ENCODE measurements at places on chromosomes 11 and 22. TPM values are rescaled to one million over a fixed set of nuclear protein-coding genes. Genes with fewer than 3 reads are reported as not detected.

DNA sequence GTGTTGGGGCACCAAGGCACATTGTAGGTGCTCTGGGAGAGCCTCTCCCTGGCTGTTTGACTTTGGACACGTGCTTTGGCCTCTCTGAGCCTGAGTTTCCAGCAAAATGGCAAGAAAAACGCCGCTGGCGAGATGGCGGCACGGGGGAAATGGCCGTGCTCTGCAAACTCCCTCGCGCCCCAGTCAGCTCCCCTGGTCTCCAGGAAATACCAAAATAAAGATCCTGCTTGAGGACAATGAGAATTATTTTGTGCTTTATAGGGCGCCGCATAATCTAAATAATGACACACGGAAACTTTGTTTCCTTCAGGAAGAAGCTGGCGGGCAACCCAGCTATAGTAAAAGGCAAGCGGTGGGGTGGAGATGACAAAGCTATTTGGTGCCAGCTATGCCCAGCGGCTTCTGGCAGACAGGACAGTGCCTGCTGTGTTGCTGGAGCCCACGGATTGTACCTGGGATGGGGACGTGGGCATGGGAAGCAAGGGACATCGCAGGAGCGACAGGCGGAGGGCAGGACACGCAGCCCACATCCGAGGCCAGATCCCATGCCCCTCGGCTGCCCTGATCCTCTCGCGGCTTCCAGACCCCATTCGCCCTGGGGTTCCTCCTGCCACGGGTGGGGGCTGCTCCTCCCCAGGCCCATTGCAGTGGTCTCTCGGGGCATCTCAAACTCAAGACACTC lies 26.3 kb upstream of the RFPL3 start:
- ATAC-seq = no peak

GRCh38 chr11:15913261-15913660 lies 443.1 kb downstream of the SOX6 start:
- peak; percentile 39 for ATAC-seq

Gene OR4A16
- total RNA-seq = not detected

Gene LINC01488
- total RNA-seq = not detected

Gene SMTNL1
- not detected for total RNA-seq

Gene NFRKB
- 14.3 TPM for total RNA-seq

Gene RASSF7
- total RNA-seq = 19.6 TPM

DNA sequence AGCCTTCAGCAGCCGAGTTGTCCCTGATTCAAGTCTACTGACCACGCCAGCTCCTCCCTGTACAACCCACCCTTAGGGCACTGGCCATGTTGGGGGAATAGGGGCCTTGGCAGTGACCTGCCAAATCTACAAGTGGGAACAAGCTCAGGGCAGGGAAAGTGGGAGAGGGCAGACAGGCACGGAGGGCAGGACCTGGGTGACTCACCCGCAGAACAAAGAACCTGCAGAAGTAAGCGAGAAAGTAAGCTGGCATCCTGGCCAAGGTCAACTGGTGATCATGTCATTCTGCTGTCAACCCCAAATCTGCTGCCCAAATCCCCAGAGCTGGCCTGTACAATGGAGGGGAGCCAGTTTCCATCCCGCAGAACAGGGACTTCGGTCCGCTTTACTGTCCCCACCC lies 7.9 kb upstream of the SCGB1A1 start:
- peak; percentile 87 for ATAC-seq

DNA sequence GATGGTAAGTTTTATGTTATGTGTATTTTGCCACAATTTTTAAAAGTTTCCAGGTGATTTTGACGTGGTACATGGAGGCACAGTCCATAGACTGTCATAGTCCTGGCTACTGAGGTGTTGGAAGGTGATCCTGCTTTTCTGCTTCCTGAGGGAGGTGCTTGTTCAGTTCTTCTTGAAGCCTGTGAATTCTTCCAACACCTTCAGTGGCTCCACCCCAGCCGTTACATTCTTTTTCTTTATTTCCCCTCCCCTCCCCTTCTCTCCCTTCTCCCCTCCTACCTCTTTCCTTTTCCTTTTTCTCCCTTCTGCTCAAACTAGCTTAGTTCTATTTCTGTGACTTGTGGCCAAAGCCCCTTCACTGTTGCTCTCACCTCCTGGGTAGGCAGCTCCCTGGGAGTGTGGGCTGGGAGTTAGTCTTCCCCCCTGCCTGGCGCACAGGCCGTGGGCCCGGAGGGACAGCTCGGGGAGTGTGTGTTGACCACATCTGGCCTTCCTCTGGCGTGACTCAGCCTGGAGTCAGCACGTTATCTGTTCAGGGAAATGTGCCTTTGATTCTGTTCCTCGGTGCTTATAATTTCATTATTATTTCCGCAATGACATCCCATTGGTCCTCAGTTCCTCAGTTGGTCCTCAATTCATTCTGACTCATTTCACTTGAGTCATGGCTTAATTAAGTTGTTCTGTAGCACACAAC lies 566.2 kb downstream of the TBC1D22A start:
- peak; percentile 76 for ATAC-seq

- peak; percentile 77 for ATAC-seq
Measured at GRCh38 chr22:42269432-42270175, 849 bp downstream of the TCF20 start.
